ENCODE measurements at places on chromosomes 2 and 18.

DNA sequence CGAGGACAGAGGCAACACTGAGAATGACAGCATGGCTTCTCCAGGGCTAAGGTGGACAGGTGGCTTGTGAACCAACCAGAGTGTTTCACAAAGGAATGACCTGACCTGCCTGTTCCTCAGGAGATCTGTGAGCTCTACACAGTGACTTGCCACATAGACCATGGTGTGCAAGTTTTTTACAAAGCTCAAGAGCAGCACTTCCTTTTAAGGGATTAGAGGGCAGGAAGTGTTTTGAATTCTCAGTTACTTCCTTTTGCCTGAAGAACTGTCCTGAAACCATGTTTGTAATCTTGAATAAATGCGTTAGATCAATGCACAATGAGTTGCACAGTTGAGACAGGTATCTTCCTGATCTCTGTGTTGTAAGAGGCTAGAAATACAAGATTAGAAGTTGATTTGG, 421.9 kb downstream of the THSD7B start:
- no peak for DNase-seq

- DNase-seq: no peak
Measured at GRCh38 chr2:239160226-239161143, 240.3 kb downstream of the HDAC4 start.

DNA sequence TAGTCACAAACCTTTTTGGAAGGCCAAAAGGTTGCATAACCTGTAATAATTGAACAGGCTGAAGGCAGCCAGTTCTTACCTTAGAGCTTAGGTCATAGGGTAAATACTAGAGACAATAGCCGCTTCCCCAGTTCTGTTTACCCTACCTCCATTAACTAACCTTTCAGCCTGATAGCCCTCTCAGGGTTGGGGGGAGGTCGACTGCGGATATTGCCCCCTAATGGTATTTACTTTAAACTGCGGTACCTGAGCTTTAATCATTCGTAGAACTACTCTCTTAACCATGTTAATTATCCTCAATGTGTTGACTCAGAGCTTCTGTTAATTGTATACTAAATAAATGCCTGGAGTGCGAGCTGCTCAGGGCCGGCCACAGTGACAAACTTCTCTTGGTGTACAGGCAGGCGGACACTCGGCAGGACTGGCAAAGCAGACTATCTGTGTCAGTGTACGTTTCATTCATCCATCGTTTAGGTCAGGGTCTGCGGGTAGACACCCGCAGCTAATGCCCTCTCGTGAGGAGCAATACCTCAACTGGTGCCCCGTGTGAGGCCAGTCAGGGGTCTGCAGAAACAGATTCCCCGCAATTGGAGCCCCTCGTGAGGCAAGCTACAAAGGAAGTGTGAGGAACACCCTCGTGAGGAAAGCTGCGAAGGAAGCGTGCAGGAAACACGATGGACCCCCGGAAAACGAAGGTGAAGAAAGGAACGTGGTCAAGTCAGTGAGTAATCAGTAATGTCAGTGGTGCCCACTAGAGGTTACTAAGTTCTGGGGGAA, 115.3 kb upstream of the SCN7A start:
- peak; percentile 73 for DNase-seq

DNA sequence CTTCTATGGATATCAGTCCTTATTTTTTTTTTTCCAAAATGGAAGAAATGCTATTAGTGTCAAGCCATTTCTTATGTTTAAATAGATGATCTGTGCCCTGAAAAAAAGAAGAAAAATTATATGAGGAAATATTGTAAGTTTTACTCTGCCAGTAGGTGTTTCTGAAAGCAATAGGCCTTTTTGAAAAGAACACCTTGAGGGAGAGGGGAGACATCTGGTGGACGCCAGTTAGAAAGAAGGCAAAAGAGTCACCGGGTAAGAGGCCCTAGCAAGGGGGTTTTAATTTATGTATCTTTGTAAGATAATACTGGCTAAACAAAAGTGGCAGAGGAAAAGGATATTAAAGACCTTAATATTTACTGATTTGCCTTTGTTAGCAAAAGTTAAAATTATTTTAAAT, 56.1 kb downstream of the DYNAP start:
- DNase-seq: peak; percentile 88

- no peak for DNase-seq
Measured at GRCh38 chr2:67321588-67321903, 75.6 kb upstream of the ETAA1 start.

DNA sequence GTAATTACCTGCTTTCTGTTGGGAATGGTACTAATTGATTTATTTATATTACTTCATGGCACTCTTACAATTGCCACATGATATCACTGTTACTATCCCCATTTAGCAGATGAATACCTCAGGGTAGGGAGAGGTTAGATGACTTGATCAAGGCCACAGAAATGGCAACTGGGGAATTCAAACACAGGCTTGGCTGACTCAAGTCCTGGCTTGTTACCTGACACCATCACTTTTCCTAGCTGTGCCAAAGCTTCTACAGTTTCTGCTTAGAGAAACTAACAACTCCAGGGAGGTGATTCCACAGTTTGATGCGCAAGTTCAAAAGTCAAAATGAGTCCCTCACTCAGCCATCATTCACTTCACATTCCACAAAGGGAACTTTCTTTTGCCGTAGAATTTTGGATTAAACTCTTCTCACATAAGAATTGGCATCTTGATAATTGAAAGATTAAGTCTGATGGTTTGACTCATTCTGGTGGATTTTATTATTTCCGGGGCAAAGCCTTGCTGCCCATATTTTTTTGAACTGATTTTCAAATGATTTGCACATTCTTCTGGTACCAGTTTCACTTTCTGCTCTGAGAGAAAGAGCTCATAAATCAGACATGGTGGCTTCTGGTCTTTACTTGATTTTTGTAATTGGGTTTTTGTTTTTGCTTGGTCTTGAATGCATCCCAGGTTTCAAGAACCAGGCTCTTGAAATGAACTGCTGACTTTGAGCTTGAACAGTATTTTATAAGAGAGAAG, 656.8 kb downstream of the BCL11A start:
- DNase-seq: no peak

GRCh38 chr2:159506202-159506601, 110.1 kb downstream of the BAZ2B start:
- no peak for DNase-seq

DNA sequence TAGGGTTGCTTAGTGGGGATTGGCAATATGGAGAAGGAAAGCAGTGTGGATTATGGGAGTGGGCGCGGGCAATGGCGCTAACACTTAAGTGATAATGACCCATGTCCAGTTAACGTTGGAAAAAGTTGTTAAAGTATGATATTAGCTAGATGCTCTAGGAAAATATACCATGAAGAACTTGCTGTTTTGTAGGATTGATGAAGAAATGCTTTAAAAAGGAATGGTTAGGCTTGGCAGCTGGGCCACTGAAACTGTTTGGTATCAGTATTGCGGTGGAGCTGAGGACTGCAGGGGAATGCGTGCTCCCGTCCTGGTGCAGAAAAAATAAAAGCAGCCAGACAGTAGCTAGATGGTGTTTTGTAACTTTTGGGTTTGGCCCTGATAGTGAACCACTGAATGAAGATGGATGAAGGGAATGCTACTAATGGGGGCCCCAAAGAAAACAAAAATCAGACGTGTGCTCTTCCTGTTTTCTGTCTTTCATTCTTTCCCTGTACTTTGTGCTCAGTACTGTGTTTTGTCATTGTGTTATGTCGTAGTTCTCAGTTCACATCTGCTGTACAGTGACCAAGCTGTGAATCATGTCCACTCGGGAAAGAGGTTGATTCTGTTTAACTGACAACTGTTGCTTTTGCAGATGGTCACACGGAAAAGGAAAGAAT, 999 bp downstream of the INSIG2 start:
- DNase-seq: peak; percentile 22

DNA sequence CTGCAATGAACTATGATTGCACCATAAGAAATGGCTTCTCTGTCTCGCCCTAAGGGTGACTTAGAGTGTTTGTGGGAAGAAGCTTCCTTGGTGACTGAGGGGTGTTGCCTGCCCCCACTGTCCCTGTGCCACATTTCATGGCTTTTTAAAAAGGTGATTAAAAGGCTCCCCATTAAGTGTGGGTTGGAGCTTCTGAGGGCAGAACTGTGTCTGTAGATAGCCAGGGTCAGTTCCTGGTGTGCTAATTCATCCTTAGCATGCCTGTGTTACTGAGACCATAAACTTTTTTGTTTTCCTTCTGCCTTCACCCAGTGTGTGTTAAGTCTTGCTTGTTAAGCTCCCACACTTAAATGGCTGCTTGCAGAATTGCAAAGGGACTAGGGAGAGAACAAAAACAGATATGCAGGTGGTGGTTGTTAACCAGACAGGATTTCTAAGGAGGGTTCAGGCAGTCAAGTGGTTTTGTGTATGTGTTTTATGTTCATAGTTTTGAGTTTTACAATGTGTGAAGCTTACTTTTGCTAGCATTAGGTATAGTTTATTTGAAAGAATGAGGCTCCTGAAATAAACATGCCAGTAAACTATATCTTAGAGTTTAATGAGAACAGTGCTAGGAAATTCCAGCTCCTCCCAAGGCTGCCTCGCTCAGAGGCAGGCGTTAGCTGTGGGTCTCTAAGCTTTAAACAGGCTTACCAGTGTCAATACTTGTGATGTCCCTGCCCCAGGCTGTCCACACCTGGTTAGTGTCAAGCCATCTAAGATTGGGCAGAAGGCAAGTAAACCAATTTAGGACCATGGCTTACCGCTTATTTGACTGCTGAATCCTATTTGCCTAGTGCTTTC, 14.5 kb downstream of the CERS6 start:
- no peak for DNase-seq
